GM06990 (cell line): ENCODE measurements at places on chromosomes 6 and 20.

GRCh38 chr6:108585921-108586536 lies 25.3 kb downstream of the FOXO3 start:
- DNase-seq, result no peak

DNA sequence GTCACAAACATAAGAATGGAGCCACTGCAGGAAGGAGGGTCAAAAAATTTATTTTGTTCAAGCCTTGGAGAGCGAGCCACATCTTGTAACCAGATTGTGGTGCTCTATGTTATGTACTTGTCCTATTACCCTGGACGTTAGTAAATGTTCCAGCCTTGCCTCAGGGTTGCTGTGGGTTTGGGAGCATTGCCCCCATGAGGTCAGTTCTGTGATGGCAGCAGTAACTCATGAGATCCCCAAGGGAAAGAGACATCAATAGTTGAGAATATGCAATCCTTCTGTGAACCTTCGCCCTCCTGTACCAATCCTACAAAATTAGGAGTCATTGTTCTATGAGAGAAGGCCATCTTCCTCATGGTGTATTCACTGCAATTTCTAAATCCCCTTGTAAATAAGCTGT lies 16.4 kb upstream of the CFAP206 start:
- no peak for DNase-seq

DNA sequence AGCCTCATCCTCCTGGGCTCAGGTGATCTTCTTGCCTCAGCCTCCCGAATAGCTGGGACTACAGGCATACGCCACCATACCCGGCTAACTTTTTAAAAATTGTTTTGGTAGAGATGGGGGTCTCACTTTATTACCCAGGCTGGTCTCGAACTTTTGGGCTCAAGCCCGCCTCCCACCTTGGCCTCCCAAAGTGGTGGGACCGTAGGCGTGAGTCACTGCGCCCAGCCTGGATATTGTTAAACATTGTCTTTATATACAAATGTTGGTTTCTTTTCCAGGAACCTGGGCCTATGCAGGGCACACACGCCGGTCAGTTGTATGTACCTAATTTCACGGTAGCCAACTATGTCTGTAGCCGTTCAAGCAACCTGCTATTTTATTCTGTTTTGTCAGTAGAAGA lies 60.1 kb downstream of the SYNJ2 start:
- no peak for DNase-seq

DNA sequence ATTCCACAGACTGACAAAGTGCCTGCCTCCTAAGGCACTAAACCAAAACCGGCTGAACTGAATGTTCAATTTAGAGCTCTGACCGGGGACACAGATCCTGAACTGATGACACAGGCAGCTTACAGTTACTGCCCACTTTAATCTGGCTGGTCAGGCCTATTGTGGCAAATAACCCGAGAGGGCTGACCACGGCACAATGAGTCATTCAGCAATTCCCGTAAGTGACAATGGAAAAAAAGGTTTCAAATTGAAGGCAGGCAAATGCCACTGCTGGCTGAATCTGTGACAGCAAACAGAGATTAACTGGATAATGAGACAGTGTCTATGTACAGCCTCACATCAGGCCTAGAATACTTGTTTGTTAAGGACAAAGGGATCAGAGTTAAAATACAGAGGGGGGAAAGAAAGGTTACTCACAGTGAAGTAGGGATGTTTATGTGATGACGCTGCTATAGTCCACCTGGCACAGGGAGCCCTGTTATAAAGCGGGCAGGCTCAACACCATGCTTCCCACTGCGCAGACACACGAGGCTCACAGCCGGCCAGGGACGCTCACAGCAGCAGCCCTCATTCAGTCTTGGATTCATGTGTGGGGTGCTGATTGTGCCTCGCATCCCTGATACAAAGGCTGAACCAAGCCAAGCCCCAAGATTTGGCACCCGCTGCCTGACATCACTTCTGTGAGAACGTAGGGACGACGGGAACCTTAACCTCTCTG lies 54.4 kb downstream of the RTN4IP1 start:
- no peak for DNase-seq

GRCh38 chr6:88984152-88984551 lies 20.7 kb upstream of the RNGTT start:
- no peak for DNase-seq

- DNase-seq, result no peak
Measured at GRCh38 chr6:96058082-96058481, 42.3 kb downstream of the FUT9 start.

DNA sequence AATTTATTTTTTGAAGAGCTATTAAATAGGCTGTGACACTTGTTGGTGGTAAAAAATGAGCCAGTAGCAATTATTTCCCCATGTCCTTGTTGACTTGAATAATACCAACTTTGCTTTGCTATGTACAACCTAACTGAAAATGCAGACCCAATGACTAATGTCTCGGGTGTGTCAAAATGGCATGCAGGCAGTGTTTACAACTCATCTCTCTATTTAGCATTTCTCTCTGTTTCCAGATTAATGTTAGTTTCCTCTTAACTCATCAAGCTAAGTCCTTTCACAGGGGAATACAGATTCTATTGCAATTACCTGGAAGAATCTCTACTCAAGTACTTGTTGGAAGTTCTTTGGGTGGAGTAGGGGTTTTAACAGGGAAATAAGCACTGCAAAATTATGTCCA lies 504.4 kb downstream of the BCKDHB start:
- DNase-seq, result no peak

GRCh38 chr6:151690303-151690702 lies 117.2 kb upstream of the ESR1 start:
- no peak for DNase-seq

DNA sequence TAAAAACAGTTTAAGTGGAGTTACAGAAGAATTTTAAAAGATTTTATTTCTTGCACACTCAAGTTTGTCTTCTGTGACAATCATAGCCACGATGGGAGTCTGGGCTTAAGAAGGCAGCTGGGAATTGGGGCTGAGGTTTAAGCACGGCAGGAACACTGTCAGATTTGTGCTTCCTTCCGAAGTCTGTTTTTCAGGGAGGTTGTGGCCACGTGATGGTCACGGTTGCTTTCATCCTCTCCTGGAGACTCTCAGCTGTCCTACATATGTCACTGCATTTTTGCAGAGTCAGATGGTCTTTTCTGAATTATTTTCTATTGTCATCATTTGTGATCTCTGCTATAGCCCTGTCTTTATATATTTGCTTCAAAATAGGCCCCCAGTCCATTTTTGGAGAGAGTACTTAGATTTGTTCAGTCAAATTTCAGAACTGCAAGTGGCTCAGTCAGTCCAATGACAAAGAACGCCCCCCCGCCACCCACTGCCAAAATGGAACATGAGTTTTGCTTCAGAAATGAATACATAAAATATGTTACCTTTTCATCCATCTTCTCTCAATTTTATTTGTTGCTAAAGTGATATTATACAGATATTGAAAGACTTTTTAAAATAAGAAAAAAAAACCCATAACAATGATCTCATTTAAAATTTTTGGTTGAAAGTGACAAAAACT lies 111.8 kb upstream of the ZFP64 start:
- DNase-seq, result no peak

DNA sequence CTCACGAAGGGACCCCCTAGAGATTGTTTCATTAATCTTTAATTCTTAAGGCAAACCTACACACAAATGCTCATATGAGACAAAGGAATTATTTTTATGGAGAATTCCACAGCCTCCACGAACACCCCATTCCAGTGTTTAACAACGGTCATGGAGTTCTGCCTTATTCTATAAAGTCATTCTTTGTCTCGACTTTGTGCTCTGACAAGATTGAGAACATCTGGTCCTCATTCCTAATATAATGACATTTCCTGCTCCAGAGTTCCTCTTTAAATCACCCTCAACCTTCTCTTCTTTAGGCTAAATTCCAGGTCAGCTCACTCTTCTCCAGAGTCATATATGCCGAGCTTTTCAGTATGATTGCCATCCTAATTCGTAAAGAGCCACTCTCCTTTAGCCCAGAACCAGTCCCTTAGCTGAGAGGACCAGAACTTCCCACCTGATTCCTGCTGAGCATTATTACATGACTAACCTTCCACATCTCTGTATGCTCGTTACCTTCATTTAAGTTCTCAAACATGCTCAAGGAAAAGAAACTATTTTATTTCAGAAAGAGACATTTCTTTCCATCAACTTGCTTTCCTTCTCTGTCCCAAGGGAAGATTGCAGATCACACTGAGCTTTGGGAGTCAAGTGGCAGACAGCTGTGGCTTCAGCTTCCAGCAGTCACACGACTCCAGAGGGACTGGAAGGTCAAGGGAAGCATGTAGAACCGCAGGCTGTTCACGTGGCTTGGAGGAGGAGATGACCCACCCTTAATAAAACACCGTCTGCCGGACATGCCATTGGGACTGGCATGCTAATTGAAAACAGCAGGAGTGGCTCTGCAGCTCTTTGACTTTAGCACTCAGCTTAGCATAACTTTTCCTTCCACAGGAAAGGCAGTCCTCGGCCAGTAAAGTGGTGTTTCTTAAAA lies 467.1 kb upstream of the HSF2 start:
- no peak for DNase-seq

GRCh38 chr6:166275714-166276166 lies 32.5 kb downstream of the PRR18 start:
- peak; percentile 82 for DNase-seq

DNA sequence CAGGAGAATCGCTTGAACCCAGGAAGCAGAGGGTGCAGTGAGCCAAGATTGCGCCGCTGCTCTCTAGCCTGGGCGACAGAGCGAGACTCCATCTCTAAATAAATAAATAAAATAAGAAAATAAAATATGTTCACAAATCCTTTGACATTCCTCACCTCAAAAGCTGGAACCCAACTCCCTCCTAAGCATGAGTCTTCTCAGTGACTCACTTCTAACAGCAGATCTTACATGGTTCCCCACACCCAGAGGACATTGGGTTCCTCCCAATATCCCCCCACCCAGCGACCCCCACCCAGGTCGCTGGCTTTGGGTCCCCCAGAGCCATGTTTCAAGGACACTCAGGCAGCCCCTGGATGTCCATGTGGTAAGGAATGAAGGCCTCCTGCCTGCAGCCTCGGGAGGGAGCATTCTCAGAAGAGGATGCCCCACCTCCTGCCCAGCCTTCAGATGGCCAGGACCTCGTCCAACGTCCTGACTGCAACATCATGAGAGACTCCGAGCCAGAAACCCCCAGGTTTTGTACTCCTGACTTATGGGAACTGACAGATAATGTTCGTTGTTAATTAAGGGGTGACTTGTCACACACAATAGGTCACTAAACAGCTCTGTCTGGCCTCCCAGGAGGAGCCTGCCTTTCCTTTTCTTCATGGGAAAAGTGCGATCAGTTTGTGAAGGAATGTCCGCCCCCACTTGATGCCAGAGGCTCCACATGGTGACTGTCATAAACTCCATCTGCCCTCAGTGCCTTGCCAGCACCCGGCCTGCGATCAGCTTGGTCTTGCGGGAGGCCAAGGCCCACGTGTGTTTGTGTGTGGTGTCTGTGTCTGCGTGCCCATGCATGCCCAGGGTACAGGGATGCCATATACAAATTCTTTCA lies 10.1 kb upstream of the GMEB2 start:
- DNase-seq, result no peak

DNA sequence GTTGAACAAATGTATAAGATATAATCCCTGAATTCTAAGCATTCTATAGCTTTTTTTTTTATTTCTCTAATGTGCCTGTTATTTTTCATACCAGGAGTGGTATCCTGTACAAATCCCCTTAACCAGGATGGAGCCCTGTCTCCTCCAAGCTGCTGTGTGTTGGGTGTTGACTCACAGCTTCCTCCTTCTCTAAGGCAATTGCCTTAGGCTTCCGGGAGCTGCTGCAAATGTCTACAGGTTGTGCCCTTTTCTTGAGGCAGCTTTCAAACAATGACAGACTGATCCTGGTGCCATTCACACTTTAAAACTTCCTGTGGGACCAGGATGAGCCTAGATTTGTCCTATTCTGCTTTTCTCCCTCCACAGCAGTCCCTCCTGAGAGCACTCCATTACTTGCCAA lies 173.2 kb downstream of the BTBD3 start:
- no peak for DNase-seq

DNA sequence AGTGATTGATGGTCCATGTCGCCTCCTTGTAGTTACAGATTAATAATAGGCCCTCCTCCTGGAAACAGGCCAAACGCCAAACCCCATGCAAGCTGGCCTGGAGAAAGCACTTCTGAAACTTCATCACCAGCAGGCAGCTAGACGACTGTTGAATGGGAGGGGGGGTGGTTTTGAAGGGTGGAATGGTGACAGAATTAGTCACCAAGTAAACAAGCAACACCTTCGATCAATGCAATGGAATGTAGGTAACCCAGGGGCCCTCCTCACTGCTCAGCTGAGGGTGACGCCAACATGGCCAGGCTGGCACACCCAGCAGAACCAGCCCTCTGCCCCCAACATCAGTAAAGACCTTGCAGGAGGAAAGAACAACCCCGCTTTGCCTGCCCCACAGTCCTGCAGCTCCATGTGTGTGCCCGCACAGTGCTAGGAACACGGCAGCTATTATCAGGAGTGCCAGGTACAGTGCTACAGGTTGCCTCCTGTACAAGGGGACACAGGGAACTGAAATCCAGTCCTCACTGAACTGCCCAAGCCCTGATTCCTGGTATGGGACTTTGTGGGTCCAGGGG lies 2.7 kb downstream of the BCAS1 start:
- DNase-seq, result no peak

- DNase-seq, result no peak
Measured at GRCh38 chr20:23773127-23773526, 22.4 kb upstream of the CST1 start.

DNA sequence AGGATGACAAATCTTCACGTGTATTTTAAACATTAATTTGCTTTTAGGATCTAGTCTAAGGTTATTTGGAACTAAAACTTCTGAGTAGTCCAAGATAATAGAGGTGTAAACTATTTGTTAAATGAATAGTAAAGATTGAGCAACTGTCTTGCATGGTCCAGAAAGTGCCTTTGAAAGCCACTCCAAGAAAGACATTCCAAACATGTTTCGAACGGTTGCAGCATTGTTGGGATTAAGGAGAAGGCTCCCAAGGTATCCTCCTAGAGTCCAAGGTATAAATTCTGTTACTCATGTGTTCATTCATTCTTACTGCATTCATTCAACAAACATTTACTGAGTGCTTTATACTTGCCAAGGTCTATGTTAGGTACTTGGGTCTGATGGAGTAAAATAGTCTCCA lies 28.8 kb upstream of the MYLK2 start:
- DNase-seq, result no peak

DNA sequence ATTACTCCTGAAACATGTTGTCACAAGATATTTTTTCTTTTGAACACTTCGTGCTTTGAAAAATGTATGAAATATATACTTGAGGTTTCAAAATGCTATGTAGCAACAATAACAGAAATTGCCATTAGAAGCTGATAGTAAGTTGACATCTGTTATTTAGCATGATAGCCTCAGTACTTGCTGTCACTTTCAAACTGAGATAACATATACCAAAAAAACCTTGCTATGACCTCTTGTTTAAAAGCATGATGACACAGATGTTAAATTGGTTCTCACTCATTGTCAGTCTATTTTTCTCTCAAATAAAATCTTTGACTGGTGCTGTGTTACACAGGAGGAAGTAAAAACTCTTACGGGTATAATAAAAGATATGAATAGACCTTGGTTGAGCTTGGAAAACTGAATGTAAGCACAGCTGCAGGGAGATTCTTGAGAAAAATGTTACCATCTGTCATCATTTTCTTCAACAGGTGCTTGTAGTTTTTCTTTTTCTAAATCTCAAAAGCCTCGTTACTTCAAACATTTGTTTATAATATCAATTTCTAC lies 18.6 kb downstream of the MOXD1 start:
- DNase-seq, result no peak

- DNase-seq, result peak; percentile 29
Measured at GRCh38 chr20:41632896-41633295, 14.7 kb upstream of the CHD6 start.

GRCh38 chr20:37711001-37711400 lies 17.2 kb downstream of the CTNNBL1 start:
- DNase-seq, result no peak
